ENCODE measurements at places on chromosomes 3 and 15.

GRCh38 chr15:77624868-77625267, 7.8 kb downstream of the LINGO1 start:
- DNase-seq, result peak; percentile 22

- DNase-seq, result no peak
Measured at GRCh38 chr15:65060641-65061397, 7.0 kb downstream of the RASL12 start.

DNA sequence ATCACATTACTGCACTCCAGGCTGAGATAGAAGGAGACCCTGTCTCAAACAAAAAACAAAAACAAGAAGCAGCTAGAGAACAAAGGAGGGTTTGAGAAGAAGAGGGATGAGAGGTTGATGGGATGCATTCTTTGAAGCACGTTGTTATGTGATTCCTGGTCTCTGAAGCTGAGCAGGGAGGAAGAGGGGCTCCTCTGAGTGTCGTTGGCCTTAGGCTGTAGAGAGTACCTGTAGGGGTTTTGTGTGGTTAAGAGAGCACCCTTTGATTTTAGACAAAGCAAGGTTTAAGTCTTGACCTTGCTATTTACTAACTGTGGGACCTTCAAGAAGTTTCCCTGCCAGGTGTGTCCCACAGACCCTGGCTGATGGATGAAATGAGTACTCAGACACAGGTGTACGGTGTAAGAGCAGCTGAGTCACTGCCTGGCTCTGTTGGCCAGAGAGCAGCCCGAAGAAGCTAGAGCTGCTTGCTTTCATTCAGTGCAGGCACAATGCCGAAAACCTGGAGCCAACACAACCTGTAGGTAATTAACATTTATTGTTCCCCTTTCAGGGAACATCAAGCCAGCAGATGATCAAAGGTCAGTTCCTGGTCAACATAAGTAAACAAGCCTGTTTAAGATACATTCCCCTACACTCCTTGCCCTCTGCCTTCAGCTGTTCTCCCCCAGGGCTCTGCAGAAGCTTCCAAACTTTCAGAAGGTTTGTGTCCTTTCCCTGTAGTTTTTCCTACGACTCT, 67.2 kb downstream of the LRRK1 start:
- no peak for DNase-seq

- DNase-seq, result no peak
Measured at GRCh38 chr3:43346978-43347749, 60.8 kb downstream of the SNRK start.

GRCh38 chr3:125967156-125967555, 1.8 kb upstream of the ROPN1B start:
- DNase-seq, result no peak

- no peak for DNase-seq
Measured at GRCh38 chr15:91186904-91187656, 87.0 kb downstream of the SV2B start.

DNA sequence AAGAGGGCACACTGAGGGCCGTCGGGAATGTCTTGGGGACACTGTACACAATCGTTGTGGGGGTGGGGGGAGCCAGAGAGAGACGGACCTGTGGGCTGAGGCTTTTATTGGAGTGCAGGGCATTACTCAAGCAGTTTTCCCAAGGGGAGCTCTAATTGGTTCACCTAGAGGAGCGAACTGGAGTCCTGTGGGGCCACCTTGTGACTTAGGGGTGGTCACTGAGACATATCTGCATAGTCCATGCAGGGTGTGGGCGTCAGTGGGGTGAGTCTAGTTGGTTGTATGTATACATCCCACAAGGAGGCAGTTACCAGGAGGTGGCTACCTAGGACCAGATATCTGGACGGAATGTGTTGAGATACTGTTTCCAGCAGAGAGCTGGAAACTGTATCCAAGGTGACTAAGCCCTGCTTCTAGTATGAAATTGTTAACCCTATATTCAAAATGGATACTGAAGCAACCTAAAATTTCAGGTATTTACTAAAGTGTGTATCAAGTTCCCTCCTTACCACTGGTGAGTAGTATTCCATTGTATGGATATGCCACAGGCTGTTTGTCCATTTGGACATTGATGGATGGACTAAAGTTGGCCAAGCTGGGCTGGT, 2.6 kb upstream of the PIGZ start:
- DNase-seq, result no peak

DNA sequence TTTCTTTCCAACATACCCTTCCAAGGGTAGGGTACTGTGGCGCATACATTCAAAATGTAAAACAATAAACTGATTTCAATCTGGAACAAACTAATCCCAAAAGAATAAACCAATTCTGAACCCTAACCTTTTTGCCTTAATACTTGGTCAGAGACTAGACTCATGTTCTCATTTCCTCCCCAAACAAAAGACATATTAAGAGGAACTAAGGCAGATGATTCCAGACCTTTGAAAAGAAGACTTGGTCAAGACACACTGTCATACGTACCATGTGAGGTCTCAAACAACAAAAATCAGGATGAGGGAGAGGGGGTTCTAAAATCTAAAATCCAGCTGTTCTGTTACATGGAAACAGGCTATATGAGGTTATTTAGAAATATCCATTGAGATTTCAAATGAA, 102.1 kb downstream of the RFTN1 start:
- no peak for DNase-seq

DNA sequence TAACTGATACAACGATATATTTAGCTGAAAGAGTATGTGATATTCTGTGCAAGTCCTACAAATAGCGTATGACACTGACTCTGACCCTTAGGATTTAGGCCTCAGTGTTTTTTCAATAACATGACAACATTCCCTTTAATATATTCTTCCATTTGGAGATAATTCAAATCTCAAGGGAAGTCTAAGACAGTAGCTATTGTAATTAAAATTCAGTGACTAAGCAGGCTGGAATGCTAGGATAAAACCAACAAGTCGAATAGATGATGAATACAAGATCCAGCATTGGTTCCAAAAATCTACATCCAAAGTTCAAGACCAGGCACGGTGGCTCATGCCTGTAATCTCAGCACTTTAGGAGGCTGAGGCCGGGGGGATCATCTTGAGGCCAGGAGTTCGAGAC, 56.2 kb downstream of the QTRT2 start:
- no peak for DNase-seq

DNA sequence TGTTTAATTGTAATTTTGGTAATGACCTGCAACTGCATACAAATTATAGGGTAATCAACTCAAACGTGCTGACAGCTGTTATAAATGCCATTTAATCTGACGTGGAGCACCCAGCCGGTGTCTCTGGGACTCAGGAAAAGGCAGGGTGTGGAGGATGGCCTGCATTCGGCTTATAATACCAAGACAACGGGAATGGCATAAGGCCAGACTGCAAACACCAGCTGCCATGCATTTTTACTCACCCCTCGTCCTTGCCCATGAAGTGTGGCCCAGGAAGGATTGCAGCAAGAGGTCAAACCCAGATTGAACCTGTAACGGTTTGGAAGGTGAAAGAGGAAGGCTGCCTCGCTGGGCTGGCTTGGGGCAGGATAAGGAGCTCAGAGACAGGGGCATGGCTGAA, 96.4 kb downstream of the WNT7A start:
- DNase-seq, result no peak
